Heart left ventricle (tissue), 16 donors: ENCODE measurements at places on chromosomes 6 and 20. TPM values are rescaled to one million over a fixed set of nuclear protein-coding genes. Genes with fewer than 3 reads are reported as not detected.

SLA2 gene
- 0.30 TPM for polyA plus RNA-seq

GRCh38 chr6:150324044-150324443, 44.8 kb upstream of the IYD start:
- DNase-seq: no peak

- DNase-seq: no peak
Observed at GRCh38 chr6:27161946-27162603, 85.4 kb upstream of the PRSS16 start.

DNA sequence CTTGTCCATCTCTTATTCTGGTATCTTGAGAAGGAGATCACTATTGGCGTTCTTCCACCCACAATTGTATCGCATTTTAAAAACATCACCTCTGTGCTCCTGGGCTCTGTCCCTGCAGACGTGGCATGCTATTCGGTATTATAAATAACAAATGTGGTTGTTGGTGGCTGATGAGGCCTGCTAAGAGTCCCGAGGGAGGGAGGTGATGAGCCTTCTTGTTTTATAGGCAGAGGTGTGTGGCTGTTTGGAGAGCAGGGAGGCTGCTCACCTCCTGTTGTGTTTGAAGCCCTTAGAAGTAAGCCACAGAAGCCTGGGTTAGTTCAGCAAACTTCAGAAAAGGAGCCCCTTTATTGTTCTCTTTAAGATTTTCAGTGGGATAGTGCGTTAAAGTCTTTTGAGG, 15.6 kb downstream of the MANBAL start:
- DNase-seq: no peak

OOEP gene
- not detected for polyA plus RNA-seq

GRCh38 chr20:7977709-7978108, 37.5 kb upstream of the HAO1 start:
- no peak for DNase-seq

GRCh38 chr6:11822346-11822745, 43.7 kb upstream of the ADTRP start:
- DNase-seq: no peak

DNA sequence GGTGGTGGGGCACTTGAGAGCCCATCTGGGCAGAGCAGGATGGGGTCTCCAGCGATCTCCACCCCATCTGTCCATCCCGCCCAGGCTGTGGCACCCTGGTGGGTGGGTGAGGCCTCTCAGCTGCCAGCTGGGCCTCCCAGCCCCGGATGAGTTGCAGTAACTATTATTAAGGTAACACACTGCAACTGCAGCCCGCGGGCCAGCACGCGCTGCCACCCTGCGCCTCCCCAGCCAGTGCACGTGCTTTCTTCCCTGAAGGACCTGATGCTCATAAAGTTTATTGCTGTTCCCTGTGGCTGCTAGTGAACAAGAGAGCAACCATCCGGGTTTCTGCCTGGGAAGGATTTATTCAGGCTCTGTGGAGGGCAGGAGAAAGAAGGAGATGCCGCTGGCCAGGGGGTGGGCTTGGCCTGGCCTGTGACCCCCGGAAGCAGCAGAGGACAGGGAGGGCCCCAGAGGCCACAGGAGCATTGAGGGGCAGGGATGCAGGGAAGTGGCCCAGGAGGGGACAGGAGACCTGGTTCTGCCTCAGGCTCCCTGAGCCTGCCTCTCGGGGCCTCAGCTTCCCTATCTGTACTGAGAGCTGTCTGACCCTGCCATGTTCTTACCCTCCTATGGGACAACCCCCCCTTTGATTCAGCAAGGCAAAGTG, 1.7 kb downstream of the IP6K3 start:
- DNase-seq: no peak

DNA sequence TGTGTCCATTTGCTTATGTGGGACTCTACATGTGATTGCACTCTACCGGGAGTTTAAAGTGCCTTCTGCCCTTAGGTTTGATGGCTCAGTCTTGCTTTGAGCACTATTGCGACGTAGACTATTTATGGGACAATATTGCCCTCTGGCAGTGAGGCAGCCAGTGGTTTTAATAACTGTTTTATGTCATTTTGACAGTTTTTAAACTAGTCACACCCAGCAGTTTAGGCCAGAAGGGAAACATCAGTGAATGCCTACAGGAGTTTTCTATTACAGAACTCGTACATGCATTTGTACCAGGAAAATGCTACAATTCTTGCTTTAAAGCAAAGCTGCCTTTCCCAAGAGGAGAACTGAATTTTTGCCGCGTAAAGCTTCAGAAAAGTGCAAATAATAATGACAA, 813.7 kb downstream of the KIF16B start:
- DNase-seq: no peak

DNA sequence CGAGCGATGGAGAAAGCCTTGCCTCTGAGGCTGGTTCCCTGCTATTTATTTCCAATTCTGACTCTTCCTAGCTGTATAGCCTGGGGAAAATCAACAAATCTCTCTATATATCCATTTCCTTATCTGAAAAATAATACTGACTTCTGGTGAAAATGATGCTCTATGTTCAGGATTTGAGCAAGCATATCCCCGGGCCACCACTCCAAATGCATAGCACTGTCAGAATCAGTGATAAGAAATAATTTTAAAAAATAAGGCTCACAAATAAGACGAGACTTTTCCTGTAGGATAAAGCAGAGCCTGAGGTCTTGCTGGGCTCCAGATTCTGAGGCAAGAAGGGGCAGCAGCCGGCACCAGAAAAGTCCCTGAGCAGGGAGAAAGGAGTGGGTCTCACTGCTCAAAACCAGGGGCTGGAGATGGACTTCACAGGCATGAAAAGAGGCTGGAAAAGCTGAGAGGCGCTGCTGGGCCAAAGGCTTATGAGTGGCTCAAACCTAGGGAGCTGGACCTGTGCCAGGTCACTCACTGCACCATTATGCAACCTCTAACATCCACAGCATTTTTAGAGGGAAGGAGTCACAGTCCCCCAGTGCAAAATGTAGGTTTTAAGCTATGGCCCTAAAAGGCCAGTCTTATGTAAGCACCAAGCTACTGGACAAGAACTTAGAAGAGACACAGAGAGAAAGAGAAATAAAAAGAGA, 48.1 kb upstream of the SLC17A4 start:
- no peak for DNase-seq

GRCh38 chr20:36519944-36520343, 21.4 kb upstream of the MYL9 start:
- DNase-seq: no peak

DNA sequence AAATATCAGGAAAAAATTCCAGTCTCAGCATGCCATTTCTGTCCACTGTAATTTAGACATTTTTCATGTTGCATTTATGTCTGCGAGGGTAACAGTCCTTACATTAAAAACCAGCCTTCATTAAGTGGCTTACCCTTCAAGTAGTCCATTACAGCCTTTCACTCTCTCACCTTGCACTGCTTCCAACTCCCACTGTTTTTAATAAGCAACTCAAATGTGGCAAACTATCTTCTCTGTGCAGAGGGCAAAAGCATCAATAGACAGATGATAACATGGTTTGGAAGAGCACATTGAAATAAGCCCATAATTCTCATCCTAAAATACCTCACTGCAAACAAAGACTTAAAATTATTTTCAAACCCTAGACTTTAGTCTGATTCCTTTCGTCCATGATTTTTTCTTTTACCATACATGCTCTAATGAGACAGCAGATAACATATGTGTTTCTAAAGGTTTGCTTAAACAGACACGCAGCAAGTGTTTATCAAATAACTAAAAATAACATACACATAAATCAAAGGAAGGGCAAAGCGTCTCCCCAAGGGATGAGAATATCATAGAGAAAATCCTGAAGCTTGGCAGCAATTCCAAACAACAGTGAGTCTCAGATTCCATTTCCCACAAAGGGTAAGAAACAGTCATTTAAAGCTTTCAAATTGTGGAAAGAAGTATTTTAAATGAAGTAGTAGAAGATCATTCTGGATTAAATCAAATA, 130.4 kb downstream of the PTPRK start:
- DNase-seq: no peak

GRCh38 chr6:163570579-163571231, 156.2 kb downstream of the QKI start:
- no peak for DNase-seq

DNA sequence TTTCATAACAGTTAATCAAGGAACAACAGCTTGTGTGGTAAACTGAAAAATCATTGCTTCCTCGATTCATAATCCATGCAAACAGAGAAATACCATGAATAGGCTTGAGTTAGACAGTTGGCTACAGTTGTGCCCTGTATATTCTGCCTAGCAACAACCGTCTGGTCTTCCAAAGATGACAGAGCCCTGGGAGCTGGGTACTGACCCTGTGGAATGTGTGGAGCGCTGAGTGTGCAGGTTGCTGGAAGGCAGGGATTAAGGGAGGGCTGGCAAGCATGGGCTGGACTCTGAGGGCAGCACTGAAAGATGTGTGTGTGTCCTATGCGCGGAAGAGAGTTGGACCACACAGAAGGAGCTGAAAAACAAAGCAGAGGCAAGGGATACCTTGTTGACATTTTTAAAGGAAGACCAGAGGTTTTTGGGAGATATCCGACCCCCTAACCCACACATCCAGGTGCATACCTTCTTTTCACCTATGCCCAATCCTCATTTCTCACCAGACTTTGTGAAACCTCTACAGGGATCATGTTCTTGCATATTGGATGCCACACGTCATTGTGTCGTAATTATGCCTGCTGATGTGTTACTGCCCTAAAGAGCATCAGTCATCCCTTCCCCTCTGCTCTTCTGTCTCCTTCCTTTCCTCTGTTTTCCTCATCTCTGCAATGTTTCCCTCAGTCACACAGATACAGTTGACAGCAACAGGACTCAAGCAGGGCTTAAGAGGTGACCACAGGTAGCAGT, 58.2 kb upstream of the VGLL2 start:
- no peak for DNase-seq

DNA sequence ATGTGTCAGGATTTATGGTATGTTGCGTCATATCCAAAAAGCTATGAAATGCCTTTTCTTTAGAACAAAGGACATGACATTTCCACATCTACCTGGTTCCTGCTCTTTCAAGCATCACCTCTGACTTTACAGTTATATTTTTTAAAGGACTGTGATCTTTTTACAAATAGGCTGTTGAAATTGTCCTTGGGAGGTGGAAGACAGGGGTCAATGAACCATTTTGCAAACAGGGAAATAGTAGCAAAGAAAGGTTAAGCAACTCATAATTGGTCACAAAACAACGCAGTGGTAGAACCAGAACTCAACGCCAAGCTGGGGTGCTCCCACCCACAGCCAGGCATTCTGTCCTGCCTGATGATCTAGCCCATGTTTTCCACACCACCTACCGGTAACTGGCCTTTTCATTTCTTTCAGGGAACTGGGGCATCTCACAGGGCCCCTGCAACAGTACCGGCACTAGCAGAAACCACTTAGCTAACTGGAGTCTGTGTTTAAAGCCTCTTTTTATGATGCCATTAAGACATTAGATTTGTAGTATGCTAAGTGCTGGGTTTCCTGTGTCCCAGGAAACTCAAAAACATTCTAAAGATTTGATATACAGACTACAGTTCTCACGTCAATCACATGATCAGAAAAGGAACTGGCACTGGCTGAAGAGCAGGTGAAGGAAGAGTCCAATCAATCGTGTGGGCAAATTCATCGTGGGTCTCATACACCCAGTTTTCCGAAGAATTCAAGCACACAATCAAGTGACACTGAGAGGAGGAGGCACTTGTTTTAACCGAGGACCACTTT, 13.9 kb downstream of the ZNF217 start:
- DNase-seq: no peak

DNA sequence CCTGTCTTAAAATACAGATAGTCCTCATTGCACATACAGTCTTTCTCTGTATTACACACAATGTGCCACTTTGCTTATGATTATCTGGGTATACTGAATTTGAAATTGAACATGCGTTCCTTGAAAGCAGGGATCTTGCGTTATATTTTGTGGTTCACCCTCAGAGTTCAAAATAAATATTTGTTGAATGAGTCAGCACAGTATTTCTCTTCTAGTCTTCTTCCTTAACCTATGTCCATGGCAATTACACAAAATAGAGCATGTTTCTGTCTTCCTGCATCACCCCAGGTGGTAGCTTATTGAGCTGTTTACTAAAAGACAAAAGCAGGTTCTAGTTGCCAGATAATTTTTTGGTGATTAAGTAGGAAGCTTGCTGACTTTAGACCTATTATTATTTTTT, 272.9 kb upstream of the FERMT1 start:
- DNase-seq: no peak

DNA sequence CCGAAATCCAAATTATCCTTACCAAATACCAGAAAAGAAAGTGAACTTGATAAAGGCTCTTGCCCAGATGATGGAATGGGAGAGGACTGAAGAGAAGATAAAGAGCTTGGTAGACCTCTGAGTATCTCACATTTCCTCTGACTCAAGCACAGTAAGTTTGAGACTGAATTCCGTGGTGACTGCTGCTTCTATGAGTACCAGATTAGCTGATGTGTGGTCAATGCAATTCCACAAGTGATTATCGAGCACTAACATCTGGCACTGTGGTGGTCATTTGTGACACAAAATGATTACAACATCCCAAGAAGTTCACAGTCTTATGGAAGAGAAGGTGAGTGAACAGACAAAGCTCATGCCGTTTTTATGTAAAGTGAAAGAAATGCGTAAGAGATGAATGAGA, 2.6 kb upstream of the RPS6KA2 start:
- no peak for DNase-seq

GRCh38 chr6:128071212-128071611, 170.4 kb upstream of the THEMIS start:
- no peak for DNase-seq

KHDC1L gene
- not detected for polyA plus RNA-seq

DNA sequence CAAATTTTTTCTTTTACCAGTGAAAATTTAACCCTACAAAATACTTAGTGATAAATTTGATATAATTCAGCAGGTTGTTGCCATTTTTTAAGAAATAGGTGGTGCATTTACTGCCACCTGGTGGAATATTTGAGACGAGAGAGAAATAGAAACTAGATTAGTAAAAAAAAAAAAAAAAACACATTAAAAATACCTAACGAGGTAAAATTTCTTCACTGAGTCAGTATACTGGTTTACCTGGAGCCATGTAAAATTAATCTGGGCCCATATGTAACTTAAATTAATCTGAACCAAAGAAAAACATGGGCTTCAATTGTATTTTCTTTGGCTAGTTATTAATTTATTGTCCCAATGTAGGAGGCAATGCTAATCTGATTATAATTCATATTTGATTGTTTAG, 520.8 kb downstream of the EPM2A start:
- DNase-seq: no peak

GRCh38 chr6:37653933-37654565, 43.6 kb downstream of the MDGA1 start:
- no peak for DNase-seq

GRCh38 chr6:24486065-24486464, 3.3 kb downstream of the GPLD1 start:
- no peak for DNase-seq
